ENCODE measurements at places on chromosomes 11 and 22.

DNA sequence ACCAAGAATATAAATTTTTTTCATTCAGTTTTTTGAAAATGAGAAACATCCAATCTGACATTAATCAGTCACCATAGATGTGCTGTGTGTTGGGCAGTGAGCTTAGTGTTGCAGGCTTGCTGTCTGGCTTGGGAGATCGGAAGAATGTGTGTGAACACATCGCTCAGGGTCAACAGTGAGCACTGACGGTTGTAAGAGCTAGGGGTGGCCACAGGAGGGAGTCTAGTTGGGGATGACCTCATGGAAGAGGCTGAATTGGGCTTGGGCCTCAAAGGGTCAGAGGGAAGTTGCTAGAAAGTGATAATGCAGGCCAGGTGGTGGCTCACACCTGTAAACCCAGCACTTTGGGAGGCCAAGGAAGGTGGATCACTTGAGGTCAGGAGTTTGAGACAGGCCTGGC, 375.4 kb downstream of the DDX10 start:
- peak; percentile 26 for DNase-seq

DNA sequence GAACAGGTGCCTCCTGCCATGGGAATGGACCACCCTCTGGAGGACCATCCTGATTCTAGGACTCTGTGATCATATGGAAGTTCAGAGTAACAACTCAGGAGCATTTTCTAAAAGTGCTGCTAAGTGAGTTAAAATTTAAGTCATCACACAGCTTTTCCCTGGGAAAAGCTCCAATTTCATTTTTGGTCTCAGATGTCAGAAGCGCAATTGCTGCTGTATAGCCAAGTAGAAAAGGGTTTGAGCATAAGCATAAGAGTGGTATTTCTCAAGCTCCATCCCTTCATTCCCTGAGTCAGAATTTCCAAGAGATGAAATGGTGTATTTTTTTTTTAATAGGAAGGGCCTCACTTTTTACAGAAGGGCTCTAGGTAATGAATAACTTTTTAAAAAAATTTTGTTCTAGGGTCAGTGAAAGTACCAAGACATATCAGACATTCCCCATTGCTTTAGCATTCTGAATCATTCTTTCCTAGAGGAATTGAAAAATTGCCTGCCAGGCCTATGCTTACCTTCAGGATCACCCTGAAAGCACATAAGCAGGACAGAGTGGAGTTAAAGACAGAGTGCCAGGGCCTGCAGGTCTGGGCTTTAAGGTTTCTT, 564.5 kb upstream of the ISX start:
- DNase-seq = no peak

DNA sequence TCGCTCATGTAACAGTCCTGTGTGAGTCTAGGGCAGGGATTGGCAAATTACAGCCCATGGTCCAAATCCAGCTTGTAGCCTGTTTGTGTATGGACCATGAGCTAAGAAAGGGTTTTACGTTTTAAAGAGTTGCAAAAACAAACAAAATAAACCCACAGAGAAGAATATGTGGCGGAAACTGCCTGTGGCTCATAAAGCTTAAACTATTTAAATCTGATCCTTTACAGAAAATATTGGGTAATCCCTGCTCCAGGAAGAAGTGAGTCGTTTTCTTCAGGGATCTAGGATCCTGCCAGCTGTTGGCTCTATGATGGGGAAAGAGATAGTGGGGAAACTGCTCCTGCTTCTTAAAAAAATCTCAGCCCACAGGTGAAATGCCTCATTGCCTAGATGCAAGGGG, 3.4 kb upstream of the OR6Q1 start:
- no peak for DNase-seq

DNA sequence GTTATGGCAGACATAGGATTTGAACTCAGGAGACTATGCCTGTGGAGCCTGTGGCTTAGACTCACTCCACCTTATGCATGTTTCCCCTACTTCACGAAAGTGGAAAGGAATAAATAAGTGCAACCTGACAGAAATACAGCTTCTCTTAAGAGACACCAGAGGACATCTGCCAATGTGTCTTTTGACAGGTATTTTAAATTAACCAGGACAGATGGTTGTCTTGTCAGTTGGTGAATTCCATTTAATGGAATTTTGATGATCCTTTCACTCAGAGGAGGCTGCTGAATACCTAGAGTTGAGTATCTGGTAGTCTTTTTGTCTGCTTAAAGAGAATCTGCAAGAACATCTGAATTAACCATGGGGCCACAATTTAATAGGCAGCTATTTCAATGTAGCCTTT, 46.1 kb downstream of the NELL1 start:
- DNase-seq = no peak

- DNase-seq = peak; percentile 32
Measured at GRCh38 chr22:31748490-31748889, 1.4 kb downstream of the PRR14L start.

GRCh38 chr11:40125054-40125453, 1334.4 kb downstream of the LRRC4C start:
- DNase-seq = peak; percentile 10

DNA sequence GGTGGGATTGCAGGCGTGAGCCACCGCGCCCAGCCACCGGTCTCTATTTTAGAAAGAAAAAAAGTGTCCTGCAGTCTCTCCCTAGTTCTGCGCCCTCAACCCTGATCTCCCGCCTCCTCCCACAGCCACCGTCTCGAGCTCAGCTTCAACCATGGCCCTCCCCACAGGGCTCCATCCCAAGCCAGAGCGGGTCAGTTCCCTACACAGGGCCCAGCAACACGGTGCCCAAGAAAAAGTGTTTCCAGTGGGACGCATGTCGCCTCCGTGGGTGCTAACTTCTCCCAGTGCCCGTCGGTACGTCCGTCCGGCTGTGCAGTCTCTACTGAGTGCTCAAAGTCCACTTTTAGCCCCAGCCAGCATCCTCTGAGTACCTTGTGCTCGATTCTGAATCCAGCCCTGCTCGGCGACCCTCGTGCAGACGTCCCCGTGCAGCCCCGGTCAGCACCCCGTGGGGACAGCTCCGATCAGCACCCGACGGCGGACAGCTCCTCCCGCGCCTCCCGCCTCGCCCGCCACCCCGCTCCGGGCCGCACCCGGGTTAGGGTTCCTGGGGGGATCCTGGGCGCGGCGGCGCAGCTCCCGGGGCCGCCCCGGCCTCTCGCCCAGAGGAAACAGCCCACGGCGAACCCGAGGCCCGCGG, 657 bp upstream of the MAPK8IP2 start:
- DNase-seq = peak; percentile 88

GRCh38 chr11:30567644-30568043, 18.5 kb downstream of the MPPED2 start:
- DNase-seq = no peak

DNA sequence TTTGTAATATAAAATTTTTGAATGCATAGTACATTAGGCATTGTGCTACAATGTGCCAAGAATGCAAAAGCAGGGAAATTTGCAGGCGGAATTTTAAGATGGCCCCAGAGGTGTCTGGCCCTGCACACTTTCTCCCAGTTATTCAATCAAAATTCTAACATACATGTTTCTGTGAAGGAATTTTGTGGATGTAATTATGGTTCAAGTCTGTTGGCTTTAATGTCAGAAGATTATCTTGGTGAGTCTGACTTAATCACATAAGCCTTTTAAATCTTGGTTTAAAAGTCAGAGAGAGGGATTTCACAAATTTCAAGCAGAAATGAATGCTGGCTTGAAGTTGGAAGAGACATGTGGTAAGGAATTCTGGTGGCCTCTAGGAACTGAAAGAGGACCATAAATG, 423.4 kb upstream of the CCDC179 start:
- DNase-seq = no peak

- no peak for DNase-seq
Measured at GRCh38 chr11:92633820-92634219, 335.6 kb upstream of the MTNR1B start.

- DNase-seq = no peak
Measured at GRCh38 chr11:11661326-11662040, 39.7 kb upstream of the GALNT18 start.

DNA sequence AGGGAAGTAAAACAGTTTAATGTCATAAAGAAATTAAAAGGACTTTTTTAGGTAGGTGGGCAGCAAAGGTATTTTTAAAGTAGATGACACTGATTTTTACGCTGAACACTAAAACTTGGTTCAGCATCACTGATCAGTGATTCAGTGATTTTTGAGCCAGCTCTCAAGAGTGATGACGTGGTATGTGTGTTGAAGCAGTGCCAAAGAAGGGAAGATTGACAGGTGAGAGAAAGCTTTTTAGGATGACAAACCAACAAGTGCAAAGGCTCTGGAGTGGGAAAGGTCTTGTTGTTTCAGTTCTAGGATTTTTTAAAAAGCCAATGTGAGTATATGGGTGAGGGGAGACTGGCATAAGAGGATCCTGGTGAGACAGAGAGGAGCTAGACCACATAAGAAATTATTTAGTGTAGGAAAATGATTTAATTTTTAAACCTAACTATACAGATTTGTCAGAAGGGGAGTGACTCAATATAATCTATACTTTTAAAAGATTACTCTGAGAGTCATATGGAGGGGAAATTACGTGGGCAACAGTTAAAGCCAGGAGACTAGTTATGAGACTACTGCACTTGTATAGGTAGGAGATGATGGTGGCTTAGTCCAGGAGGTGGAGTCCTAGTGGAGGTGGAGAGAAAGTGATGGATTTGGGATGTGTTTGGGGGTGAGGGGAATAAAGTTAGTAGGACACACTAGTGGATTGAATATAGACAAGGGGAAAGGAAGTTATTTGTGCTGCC, 17.6 kb upstream of the CALCB start:
- no peak for DNase-seq

- peak; percentile 88 for DNase-seq
Measured at GRCh38 chr11:118908901-118909618, 16.7 kb downstream of the BCL9L start.

DNA sequence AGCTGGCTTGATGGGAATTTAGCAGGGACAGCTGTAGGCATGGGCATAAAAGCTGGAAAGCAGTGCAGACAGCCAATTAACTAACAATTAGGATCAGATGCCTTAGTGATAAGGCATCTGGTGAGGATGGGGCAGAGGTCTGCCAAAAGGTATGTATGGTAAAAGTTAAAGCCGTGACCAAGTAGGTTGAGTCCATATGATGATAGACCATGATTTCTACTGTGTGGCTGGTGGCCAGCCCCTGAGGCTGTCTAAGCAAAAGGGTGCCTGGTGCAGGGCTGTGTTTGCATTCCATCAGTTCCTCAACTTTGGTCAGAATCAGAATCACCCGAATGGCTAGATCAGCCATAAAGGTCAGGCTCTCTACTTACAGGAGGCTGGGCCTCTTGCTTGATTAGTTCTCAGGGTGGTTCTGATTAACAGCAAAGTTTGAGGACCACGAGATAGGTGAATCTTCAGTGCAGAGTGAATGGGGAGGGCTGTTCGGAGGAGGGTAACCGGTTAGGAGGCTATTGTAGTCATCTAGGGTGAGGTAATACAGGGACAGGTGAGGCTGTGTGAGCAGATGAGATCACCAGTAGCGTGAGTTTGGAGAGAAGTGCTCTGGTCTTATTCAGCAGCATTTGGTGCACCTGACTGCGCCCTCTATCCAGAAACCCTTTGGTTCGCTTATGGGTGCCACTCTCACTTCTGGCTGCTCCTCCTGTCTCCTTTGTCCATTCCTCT, 27.2 kb downstream of the PPFIBP2 start:
- DNase-seq = no peak

- no peak for DNase-seq
Measured at GRCh38 chr11:18449251-18449650, 6.4 kb upstream of the LDHAL6A start.

DNA sequence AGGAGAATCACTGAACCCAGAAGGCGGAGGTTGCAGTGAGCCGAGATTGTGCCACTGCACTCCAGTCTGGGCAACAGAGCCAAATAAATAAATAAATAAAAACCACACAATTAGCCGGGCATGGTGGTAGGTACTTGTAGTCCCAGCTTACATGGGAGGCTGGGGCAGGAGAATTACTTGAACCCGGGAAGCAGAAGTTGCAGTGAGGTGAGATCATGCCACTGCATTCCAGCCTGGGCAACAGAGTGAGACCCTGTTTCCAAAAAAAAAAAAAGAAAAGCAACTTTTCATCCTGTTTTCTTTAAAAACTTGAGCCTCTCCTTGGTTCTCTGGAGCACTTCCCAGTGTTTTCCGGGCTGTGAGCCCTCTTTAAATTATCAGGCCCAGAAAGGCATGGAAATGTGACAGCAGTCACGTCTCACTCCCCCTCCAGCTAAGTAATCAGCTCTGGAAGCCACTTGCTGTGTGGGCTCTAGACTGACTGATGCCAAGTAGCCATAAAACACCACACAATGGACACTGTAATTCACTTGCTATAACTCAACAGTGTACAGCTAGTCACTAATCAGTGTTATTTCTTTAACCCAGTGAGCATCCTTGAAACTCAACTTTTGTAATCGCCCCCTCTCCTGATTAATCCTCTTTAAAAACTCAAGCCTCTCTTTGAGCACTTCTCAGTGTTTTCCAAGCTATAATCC, 13.0 kb upstream of the MCHR1 start:
- DNase-seq = no peak

GRCh38 chr11:27296497-27296896, 66.5 kb downstream of the CCDC34 start:
- peak; percentile 62 for DNase-seq

DNA sequence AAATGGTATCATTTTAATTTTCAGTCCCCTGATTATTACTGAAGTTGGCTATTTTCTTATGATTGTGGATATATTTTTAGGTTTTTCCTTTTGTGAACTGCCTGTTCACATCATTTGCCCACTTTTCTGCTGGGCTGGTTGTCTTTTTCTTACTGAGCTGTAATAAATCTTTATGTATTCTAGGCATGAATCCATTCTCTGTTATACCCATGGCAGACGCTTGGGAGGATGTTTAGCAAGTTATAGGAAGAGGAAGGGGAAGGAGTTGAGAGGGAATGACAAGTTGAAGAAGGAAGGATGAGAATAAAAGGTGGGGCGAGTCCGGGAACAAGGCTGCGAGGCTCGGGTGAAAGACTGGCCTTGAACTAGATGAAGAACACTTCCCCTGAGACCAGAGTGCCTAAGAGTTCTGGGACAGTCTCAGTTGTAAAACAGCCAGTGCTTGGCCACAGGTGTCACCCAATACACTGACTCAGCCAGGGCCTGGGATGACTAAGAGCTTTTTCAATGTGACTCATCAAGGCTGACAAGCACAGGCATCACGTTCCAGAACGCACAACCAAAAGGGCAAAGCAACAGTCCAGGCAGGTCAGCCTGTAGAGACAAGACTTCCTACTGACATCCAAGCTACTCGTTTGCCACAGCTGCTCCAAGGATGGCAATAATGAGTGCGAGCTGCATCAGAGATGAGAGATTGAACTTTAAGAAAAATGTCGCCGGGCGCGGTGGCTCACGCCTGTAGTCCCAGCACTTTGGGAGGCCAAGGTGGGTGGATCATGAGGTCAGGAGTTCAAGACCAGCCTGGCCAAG, 35.2 kb downstream of the LRFN4 start:
- no peak for DNase-seq

DNA sequence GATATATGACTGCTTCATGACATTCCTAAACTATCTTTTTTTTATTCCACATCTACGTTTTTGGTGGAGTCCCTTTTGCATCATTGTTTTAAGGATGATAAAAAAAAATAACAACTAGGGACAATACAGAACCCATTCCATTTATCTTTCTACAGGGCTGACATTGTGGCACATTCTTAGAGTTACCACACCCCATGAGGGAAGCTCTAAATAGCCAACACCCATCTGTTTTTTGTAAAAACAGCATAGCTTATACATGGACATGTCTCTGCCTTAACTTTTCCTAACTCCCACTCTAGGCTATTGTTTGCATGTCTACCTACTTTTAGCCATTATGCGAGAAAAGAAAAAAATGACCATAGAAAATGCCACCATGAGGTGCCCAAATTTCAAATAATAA, 13.2 kb downstream of the MS4A1 start:
- DNase-seq = no peak

All from neural progenitor cell (in vitro differentiated cells).